Stimulated activated CD4-positive, alpha-beta T cell treated with anti-CD3 and anti-CD28 coated beads, TNF-alpha, amount 100 ng/mL, for 1 hour (primary cell): ENCODE measurements at places on chromosomes 2 and 18.

DNA sequence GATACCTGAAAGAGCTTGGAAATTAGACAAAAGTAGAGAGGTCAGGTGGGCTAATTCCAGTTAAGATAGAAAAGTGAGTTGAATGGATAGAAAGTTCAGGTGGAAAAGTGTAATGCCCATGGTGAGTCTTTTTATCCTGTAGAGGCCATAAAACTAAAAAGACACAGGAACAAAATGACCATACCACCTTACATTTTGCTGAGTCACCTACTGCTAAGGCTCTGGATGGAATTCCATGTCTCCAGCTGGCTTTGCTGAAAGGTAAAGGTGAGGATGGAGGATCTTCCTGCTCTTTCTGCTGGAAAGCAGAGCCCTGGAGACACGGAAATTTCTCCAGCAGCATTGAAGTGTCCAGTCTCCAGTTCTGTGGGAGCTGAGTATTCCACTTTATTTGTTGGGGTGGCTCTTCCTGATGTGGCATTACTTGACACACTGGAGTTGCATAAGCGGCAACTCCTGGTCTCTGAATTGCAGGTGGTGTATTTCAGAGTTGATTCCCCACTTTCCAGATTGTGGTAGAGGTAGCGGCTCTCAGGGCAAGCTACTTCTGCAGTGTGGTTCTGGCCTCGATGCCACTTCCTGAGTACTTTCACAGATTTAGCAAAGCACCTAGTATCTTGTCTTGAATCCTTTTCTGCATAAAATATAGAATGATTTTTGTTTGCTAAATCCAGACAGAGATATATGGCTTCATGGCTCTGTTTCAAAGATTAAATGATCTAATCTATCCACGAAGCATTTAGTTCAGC is 10.7 kb downstream of the IL1RL2 start:
- DNase-seq = no peak

- no peak for DNase-seq
Observed at GRCh38 chr2:215917953-215918620, 95.3 kb downstream of the MREG start.

GRCh38 chr2:28173377-28173776 is 219.3 kb upstream of the FOSL2 start:
- DNase-seq = no peak

- DNase-seq = no peak
Observed at GRCh38 chr18:4450065-4450658, 4.9 kb downstream of the DLGAP1 start.
